ENCODE measurements at places on chromosomes 11 and 22.

GRCh38 chr22:47219789-47220188 lies 457.3 kb downstream of the TBC1D22A start:
- DNase-seq, result no peak

DNA sequence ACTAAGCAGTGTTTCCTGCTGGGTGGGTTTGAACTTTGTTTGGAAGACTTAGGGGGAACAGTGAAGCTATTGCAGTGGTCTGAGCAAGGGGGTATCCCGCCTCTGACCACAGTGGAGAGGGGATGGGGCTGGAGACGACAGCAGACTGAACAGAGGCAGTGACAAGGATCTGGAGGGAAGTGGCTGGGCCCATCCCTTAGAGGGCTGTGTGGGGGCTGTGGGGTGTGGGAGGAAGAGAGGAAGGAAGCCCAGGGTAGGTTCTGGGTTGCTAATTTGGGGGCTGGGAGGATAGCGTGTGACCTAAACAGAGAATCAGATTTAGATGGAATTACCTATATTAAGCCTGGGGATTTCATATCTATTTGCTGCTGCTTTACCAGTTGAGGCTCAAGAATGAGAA lies 70.7 kb downstream of the BMAL1 start:
- no peak for DNase-seq

DNA sequence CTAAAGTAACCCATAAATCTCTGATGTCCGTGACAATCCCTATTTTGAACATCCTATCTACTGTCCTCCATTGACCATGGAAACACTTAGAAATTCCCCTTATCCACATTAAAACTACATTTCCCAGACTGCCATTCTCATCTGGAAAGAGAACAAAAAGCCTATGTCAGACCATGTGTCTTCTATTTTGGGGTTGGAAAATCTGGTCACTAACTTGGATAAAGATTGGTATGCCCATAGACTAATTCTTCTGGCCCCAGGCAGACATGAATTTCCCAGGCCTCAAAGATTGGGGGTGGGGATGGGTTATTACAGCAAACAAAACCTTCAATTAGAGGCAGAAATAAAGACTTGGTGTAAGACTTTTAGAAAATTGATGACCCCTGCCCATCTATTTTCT lies 30.9 kb upstream of the CREB3L1 start:
- no peak for DNase-seq

DNA sequence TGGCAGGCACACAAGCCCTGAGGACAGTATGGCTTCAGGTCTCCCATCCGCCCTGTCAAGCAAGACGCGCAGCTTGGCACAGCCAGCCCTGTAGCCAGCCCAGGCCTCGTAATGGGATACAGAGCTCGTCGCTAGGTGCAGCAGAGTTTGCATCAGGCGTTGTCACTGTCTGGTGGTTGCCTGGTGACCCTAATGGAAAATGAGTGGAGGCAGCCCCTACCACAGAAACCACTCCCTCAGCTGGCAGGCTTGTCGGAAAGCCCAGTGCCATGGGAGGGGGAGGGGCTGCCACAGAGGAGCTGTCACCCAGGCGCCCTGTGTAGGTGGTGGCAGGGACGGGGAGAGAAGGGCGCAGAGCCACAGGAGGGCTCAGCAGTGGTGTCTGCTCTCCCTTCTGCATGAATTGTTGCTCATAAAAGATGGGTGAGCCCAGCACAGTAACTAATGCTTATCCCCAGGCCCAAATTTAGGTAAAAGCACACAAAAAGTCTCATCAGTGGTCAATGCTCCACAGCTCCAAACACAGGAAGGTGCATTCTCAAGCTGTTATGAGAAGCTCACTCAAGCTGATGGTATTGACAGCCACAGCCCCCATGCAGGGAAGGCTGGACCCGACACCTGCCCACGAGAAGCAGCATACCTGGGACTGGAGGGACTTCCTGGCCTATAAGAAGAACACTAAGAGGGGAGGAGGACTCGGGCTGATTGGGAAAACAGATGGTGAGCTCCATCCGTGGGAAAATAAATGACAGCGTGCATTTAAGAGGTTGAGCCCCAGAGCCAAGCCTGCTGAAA lies 164.6 kb downstream of the ETS1 start:
- peak; percentile 88 for DNase-seq

- DNase-seq, result peak; percentile 67
Measured at GRCh38 chr11:1652771-1653540, 23.4 kb downstream of the KRTAP5-5 start.

GRCh38 chr11:6203327-6203726 lies 2.0 kb upstream of the C11orf42 start:
- DNase-seq, result no peak

- no peak for DNase-seq
Measured at GRCh38 chr11:27296497-27296896, 66.5 kb downstream of the CCDC34 start.

DNA sequence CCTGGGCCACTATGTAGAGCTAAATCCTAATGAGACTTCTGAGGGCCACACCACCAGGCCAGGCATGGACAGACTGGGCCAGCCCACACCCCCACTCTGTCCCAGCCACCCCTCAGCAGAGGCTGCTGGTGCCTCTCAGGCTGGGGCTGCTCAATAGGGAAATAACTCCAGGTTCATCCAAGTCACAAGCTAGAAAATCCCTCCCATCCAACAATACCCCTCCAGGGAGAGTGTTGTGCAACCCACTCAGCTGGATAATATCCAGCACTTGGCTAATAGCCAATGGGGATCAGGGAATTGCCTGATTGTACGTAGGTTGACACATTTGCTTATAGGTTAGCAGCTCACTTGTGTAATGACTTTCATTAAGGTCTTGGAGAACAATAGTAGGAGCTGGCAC lies 64.1 kb upstream of the WNT11 start:
- no peak for DNase-seq

GRCh38 chr11:11400121-11400520 lies 47.1 kb upstream of the CSNK2A3 start:
- no peak for DNase-seq

DNA sequence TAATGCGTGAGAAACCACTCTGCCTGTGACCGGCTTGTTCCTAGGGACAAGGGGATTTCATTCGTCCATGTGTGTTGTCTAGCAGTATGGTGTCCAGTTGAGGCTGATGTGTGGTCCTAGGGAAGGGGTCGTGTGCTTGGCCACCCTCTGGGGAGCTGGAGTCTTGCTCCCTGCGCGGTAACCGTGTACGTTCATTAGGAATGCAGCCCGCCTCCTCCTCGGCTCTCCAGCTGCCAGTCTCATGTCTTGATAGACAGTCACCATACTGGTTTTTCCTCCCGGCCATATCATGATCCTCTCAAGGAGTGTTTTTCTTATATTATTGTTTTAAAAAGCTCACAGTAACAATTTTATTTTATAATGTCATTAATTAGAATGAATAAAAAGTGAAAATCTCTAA lies 5.9 kb downstream of the CTTN start:
- DNase-seq, result no peak

DNA sequence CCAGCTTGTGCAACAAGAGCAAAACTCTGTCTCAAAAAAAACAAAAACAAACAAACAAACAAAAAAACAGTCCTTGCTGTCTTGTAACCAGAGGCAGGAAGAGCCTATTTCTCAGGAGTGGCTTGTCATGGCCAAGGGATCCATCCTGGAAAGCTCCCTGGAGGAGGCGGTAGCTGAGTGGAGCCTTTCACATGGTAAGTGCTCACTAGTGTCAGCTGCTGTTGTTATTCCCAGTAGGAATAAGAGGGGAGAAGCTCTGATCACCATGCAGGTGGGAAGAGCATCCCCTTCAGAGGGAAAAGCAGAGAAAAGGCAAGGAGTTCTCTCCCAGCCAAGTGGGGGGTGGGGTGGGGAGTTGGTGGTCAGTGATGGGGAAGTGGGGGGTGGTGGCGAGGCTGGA lies 54.6 kb upstream of the WNT7B start:
- DNase-seq, result no peak

- DNase-seq, result no peak
Measured at GRCh38 chr11:18722293-18722637, 3.7 kb downstream of the IGSF22 start.

- no peak for DNase-seq
Measured at GRCh38 chr11:120248551-120249278, 8.8 kb downstream of the POU2F3 start.

- DNase-seq, result no peak
Measured at GRCh38 chr11:119505861-119506260, 82.9 kb upstream of the THY1 start.

- peak; percentile 21 for DNase-seq
Measured at GRCh38 chr22:50473088-50473487, 1.7 kb downstream of the SBF1 start.

DNA sequence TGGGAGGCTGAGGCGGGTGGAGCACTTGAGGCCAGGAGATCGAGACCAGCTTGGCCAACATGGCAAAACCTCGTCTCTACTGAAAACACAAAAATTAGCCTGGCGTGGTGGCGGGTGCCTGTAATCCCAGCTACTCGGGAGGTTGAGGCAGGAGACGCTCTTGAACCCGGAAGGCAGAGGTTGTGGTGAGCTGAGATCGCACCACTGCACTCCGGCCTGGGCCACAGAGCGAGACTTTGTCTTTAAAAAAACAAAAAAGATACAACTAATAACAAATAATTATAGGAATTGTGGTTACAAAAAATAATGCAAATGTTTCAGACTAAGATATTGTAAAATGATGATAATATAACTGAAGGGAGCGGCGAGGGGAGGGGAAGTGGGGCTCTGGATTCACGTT lies 90.3 kb upstream of the RTL6 start:
- DNase-seq, result no peak

DNA sequence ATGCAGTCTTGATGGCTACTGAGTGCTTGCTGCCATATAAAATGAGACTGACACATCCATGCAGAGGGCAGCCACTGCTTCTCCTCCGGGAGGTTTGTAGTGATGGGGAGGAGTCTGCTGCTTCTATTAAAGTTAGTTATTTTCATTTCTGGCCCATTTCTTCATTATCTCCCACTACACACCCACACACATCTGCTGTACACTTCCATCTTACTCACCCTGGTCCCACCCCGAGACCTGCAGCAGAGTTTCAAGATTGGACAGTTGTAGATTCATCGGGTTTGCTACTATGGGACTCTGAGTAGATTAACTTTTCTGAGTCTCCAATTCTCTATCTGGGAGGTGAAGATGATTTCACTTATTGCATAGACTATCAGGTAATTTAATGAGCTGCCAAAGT lies 176.2 kb upstream of the SNX19 start:
- DNase-seq, result no peak

DNA sequence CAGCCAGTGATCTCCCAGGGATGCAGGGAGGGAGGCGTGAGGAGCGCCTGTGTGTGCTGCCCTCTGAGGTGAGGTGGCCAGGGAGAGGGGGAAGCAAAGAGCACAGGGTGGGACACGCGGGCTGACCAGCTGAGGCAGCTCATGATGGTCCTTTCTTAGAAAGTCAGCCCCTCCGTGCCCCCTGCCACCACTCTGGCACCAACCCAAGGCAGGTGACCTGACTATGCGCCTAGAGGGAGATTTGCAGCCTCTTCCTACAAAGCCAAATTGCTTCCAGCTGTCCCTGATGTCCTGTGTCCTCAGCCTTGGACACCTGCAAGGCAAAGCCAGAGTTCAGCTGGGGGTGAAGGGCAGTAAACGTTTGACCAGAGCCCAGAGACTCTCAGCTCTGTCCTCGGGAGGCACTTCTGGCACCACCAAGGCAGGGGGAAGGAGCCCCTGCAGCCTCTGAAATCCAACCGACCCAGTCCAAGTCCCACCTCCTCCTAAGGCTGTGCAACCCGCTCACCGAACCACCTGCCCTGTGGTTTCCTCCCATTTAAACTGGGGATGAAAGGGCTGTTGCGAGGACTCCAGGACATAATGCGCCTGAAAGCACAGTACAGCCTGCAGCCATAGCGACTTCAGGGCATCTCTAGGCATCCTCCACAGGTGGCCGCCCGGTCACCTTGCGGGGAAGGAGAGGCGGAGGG lies 26.8 kb downstream of the CD5 start:
- DNase-seq, result no peak
